Esophagus mucosa (tissue), 1 donor: ENCODE measurements at places on chromosomes 2 and 18.

- ATAC-seq = peak; percentile 51
Observed at GRCh38 chr2:45610281-45611019, 617 bp downstream of the SRBD1 start.

- no peak for ATAC-seq
Observed at GRCh38 chr2:214386720-214387119, 24.1 kb upstream of the VWC2L start.

GRCh38 chr18:64365106-64365505 is 216.2 kb upstream of the LINC00305 start:
- no peak for ATAC-seq

DNA sequence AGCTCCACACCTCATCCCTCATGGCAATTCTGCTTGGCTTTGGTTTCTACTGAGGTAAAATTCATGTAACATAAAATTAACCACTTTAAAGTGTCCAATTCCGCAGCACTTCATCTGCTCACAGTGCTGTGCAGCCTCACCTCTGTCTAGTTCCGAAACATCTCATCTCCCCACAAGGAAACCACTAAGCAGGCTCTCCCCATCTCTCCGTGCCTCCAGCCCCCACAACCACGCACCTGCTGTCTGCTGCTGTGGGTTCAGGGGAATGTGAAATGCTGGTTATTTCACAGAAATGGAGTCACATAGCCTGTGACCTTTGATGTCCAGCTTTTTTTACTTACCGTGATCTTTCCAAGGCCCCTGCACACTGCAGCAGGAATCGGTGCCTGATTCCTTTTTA is 7.7 kb upstream of the GPC1 start:
- ATAC-seq = no peak

DNA sequence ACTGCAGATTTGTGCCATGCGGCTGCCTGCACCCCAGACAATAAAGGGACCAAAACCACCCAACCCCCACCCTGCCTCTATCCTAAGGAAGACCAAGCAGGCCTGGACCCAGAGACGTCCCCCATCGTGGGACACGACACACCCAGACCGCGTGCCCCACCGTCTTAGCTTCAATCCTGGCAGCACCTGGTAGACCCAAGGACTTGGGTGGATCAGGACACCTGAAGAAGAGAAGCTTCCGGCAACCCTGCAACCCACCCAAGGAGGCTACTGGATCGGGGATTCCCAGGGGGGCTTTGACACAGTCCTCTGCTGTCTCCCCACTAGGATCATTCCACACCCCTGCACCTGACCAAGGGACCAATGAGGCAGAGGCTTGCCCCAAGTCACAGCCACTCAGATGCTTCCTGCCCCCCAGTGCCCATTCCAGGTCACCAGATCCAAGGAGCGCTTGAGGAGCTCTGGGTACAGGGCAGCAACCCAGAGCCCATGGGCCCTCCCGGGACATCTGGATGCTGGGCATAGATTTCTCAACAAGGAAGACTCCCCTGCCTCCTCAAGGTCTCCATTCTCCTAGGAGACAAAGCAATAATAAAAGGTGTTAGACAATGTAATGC is 3.6 kb downstream of the ALPI start:
- ATAC-seq = no peak

GRCh38 chr2:15795426-15795825 is 144.9 kb upstream of the MYCN start:
- no peak for ATAC-seq

DNA sequence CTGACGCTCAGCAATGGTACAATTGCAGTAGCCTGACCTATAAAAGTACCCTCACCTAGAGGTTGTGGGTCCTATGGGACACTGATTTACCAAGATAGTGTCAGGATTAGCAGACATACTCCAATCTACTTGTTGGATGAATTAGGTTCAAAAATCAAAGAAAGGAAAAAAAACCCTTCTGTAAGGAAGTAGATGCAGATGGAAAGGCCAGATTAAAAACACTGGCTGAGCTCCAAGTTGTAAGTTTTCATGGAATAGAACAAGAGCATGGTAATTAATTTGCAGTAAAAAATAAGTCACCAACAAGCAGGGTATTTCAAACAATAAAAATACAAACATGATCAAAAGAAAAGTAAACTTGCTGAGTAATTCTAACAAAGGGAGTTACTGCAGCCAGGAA is 26.4 kb downstream of the IDH1 start:
- ATAC-seq = no peak

- peak; percentile 18 for ATAC-seq
Observed at GRCh38 chr2:174013315-174013751, 48.2 kb upstream of the SP3 start.

- no peak for ATAC-seq
Observed at GRCh38 chr2:235608200-235608887, 114.5 kb downstream of the AGAP1 start.

- no peak for ATAC-seq
Observed at GRCh38 chr18:39350945-39351344, 1785.3 kb upstream of the CELF4 start.

DNA sequence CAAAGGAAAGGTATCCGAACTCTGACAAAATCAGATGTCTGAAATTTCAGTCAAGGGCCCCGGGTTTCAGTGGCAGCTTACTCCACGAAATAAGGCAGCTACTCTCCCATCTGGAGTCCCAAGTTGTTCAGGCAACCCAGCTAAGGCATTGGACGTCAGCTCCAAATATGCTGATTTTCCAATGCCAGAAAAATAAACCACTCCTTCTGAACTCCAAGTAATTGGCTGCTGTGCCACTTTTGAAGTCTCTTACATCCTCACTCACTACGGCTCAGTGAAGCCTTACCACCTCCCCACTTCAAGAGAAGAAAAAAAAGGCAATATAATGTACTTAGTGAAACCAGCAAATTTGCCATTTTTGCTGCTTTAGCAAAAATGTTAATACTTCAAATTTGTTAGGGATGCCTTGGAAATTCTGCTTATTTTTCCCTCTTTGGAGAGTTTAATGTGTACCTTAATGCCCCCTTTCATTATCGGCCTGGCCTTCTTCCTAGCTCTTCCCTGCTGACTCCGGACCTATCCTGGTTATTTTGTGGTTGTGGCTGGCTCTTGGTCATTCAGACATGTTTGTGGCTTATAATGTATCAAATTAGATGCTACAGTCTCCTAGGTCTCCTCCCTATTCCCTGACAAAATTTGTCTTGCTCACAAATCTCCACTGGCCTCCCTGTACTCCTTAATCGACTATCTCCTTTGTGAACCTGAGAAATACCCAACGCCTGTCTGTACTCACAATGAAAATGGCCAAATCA is 589.2 kb upstream of the ZEB2 start:
- ATAC-seq = no peak

DNA sequence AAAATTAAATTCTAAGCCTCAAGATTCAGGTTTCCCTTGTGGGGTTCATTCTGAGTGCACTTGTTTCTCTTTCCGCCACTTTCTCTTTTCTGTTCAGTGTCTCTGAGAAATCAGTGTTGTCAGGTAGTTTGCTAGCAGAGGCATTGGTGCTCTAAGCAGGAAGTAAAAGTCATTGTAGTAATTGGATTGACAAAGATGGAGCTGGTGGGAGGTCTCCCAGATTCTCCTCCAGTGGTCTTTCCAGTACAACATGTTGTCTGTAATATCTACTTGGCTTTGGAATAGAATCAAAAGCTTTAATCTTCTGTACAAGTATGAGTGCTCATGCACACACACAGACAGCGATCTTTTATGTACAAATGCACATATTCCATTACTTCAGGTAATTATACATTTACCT is 135.6 kb downstream of the KLHL14 start:
- ATAC-seq = no peak

GRCh38 chr2:6069381-6069780 is 377.2 kb downstream of the SOX11 start:
- ATAC-seq = no peak

- ATAC-seq = no peak
Observed at GRCh38 chr2:68689553-68690537, 44.8 kb upstream of the ARHGAP25 start.

- peak; percentile 65 for ATAC-seq
Observed at GRCh38 chr2:142742371-142743214, 134.9 kb upstream of the KYNU start.

- ATAC-seq = no peak
Observed at GRCh38 chr18:46055838-46056230, 16.2 kb downstream of the PSTPIP2 start.

DNA sequence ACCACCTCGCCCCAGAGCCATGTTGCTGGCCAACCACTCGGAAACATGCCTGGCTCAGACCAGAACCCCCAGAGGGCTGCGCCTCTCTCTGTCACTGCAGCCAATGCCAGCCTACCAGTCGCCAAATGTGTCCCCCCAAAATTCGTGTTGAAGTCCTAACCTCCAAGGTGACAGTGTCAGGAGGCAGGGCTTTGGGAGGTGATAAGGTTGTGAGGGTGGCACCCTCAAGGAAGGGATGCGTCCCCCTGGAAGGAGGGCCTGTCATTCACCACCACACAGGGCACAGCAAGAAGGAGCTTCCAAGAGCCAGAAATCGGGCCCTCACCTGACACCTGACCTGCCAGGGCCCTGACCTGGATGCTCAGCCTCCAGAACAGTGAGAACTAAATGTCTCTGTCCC is 291.9 kb upstream of the SALL3 start:
- ATAC-seq = no peak

DNA sequence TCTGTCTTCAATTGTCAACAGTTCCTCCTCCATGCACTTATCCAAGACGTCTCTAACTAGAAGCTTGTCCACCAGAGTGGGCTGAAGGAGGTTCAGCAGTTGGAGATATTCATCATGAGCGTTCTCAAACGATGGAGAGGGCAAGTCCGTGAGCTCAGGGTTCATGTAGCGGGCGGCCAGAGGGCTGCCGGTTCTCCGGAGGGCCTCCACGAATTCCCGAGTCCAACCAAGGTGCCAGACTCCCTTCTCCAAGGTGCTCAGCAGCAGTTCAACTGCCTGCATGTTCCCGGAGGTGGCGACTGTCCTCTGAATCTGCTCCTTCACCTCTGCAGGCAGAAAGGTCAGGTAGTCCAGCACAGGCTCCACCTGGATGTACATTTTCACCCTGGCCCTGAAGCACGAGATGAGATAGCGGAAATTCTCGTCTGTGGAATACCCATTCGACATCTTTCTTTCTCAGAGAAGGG is 590 bp downstream of the IFIH1 start:
- peak; percentile 38 for ATAC-seq

DNA sequence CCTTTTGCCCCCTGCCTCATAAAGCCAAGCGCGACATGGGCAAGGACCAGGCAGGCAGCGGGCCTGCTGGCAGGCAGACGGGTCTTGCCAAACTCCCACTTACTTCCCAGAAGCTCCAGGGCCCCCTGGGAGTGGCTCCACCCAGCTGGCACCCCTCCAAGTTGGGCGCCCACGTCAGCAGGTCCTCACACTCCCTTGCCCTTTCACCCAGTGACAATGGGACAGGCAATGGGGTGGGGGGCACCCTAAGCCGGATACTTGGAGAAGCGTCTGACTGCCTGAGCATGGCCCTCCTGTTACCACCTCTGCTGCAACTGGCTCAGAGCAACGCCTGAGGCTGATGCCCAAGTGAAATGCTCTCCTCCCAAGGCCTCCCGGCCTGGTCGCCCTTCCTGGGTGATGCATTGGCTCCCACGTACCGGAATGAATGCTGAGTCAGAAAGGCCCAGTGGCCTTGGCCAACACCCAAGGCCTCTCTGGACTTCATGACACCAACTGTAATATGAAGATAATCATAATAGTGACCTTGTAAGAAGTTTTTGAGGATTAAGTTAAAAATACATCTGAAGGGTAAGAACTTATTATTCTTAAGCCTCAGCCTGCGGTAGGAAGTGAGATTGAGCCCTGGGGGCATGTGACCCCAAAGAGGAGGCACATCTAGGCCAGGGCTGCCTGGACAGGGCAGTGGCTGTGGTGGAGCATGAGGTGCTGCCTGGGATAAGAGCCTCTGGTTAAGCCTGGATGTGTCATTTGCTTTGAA is 31.6 kb downstream of the KCNK3 start:
- ATAC-seq = no peak

GRCh38 chr18:75070235-75070624 is 138.7 kb downstream of the PTGR3 start:
- no peak for ATAC-seq

GRCh38 chr2:241906826-241907570 is 37.5 kb downstream of the RTP5 start:
- ATAC-seq = no peak

DNA sequence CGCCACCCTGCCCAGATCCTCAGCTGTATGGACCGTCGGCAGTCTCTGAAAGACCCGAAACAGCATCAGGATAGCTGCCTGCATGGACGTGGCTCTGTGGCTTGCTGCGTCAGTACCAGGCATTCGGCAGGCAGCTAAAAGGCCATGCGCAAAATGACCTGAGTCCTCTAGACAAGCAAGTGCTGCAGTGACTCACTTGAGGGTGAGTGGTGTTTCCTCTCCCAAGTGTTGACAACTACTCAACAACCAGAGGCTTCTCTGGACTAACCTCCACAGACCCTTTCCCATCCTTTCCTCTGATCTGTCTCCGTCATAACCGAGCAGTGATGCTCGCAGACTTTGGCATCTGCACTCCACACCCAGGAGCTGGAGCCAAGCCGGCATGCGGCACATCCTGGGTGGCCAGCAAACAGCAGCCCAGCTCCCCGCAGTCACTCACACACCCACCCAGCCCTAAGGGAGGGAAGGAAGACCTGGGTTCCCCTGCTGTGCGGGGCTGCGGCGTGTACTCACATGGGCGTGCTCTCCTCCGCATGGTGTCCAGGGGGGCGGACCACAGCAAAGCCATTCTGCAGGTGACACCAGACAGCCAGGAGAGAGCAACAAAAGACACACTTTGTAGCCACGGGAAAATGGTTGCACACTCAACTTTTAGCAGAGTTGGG is 239.3 kb downstream of the TWIST2 start:
- no peak for ATAC-seq

DNA sequence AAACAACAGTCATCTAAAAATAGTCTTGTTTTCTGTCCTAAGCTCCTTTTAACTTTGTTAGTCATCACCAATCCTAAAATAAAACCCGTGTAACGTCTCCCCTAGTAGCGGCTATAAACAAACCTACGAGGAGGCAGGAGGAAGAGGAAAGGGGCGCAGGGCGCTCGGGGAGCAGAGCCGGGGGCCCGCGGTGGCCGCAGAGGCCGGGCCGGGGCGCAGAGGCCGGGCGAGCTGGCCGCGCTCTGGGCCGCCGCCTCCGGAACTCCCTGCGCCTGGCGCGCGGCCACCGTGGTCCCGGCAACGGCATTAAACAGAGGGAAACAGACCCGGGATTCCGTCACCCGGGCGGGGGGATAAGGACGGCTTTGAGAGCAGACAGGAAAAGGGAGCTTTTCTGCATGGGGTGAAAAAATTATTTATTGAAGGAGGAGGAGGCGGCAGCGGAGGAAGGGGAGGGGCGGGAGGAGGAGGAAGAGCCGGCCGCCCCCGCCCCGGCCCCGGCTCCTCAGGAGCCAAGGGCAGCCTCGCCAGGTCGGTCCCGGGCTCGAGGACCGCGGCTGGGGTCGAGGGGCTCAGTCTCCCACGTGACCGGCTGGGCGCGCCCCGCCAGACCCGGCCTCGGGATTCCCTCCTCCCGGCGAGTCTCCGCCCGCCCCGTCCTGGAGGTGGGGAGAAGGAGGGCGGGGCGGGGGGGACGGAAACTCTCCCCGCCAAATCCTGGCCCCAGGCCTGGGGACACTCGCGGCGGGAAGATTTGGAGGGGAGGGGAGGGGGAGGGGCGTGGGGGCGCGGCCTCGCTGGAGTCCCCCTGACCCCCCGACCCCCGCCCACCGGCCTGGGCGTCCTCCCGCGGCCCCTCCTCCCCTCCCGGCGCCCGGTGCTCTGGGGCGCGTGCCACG is 1.8 kb upstream of the NFATC1 start:
- ATAC-seq = peak; percentile 58

GRCh38 chr2:186477790-186478189 is 8.3 kb upstream of the ZC3H15 start:
- ATAC-seq = no peak
